Activated CD4-positive, alpha-beta T cell treated with anti-CD3 and anti-CD28 coated beads for 1 hour (primary cell): ENCODE measurements at places on chromosomes 3 and 15.
A peak's percentile ranks its signal among the peaks of the same experiment; 100 is the strongest.

- no peak for DNase-seq
Measured at GRCh38 chr3:131361464-131362421, 19.8 kb upstream of the NUDT16 start.

GRCh38 chr15:99536422-99537040 lies 29.3 kb upstream of the MEF2A start:
- no peak for DNase-seq

- no peak for DNase-seq
Measured at GRCh38 chr3:173584838-173585831, 187.6 kb downstream of the NLGN1 start.

DNA sequence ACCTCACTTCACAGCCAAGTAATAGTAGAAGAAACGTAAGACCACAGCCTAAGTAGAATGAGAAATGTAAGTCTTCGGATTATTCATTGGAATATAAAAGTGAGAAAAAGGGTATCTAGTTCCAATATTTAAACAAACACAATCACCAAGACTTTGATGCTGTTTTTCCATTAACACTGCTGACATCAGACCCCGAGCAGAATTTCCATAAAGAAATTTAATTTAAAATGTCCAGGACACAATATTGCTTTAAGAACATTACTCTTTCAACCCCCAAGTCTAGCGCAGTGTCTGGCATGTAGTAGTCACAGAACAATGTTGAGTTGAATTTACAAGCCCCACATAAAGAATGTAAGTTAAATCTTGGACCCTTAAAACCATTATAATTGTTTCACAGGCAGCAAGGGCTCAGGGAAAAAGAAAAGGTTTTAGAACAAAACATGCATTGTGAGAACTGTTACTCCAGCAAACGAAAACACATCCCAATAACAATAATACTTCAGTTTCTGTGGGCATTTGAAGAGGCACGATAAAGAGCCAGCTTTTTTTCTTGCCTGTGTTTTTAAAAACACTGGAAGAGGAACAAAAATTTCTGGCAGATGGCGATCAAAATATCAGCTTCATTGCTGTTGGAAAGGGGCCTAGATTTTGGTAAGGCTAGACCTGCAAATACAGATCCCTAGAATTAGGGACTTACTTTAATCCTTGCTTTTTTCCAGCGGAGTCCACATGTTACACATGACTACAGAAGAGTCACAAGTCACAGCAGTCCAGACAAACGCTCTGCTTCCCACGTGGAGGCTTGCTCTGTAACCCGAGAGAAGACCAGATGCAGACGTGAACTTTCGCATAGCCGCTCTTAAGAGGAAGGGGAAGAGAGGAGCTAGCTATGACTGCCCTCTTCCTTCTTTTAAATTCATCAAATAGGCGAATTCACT lies 77.9 kb upstream of the IGSF10 start:
- no peak for DNase-seq

DNA sequence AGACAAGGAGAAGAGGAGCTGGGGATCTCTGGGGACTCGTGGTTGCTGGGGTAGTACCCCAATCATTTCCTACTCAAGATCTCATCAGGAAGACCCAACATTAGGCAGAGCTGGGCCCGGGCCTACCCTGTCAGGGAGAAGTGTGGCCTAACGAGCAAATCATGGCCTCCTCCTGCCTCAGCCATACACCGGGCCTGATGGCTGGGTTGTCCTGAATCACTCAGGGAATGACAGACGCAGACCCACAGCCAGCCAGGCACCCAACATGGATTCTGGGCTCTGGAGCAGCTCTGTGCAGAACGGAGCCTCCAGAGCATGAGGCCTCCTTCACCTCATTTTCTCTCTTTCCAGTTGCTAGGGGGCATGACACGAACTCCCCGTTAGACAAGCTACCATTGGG lies 19.7 kb downstream of the ITGA11 start:
- DNase-seq = no peak

- no peak for DNase-seq
Measured at GRCh38 chr3:141179983-141180382, 51.6 kb upstream of the PXYLP1 start.

GRCh38 chr3:147305533-147306250 lies 100.7 kb downstream of the ZIC4 start:
- no peak for DNase-seq

GRCh38 chr3:126084768-126085180 lies 850 bp upstream of the SLC41A3 start:
- DNase-seq = no peak

DNA sequence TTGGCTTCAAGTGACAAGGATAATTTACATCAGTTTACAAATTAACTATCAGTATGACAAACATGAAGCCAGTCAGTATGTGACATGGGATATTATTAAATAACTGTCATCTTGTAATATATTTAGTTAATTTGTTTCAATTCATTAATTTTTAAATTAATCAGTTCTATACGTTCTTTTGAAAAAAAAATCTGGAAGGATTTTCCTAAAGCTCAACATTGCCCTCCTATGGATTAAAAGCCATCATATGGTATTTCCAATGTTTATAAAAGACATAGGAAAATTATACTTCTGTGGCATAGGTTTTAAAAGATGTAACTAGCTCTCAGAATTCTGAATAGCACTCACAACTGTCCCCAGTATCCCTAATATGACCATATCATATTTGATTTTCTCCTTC lies 134.4 kb downstream of the PLOD2 start:
- no peak for DNase-seq

DNA sequence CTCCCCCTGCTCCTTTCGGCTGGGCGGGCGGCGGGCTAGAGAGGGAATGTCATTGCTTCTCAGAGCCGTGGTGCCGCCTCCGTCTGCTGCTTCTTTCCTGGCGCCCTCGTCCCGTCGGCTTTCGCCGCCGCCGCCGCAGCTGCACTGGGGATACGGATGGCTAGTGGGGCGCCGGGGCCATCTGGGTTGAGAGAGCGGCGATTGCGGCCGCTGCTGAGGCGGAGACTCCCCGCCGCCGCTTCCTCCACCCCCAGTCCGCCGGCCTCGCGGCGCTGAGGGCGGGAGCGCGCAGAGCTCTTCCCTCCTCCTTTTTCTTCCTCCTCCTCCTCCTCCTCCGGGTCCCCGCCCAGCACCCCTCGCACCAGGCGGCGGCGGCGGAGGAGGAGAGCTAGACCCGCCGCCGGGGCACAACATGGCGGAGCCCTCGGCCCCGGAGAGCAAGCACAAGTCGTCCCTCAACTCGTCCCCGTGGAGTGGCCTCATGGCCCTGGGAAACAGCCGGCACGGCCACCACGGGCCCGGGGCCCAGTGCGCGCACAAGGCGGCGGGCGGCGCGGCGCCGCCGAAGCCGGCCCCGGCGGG lies at the start of gene STT3B:
Gene STT3B, plus strand, starts transcription at position 339 of the 582 bp plus-strand sequence. Its CDS starts 74 bp downstream, at position 413.
- peak; percentile 74 for DNase-seq

- no peak for DNase-seq
Measured at GRCh38 chr3:4584456-4585249, 91.5 kb downstream of the ITPR1 start.

- no peak for DNase-seq
Measured at GRCh38 chr3:115280506-115280905, 133.4 kb upstream of the ZBTB20 start.

- DNase-seq = no peak
Measured at GRCh38 chr15:73650416-73651126, 17.4 kb upstream of the NPTN start.

GRCh38 chr3:106710596-106710995 lies 666.6 kb upstream of the CCDC54 start:
- DNase-seq = no peak

DNA sequence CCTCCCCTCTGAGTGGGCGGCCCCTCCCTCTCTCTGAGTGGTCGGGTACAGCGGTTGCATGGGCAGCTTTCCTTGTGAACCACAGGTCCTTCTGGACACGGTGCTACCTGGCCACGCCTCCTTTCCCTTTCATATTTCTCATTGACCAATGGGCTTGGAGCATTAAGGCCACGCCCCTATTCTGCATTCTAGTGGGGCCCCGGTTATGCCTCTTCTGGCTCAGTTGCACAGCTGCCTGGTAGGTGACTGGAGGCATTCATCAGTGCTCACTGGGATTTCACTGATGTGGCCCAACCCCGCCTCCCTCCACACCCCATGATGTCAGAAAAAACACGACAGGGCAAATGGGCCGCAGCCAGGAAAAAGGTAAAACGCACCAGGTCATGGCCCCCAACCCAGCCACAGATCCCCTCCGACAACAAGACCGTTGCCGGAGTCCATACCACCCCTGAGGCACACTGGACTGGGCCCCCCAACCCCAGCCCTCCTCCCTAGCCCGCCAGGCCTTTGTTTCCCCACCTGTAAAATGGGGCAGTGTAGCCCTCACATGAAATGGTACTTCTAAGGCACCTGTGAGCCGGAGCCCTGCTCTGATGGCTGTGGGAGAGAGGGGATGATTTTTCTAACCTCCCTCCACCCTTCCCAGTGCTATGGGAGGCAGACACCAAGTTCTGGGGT lies 26.3 kb downstream of the NGRN start:
- no peak for DNase-seq

- no peak for DNase-seq
Measured at GRCh38 chr3:45002720-45003119, 23.4 kb upstream of the CLEC3B start.

GRCh38 chr15:85706779-85707518 lies 87.8 kb downstream of the KLHL25 start:
- peak; percentile 24 for DNase-seq

DNA sequence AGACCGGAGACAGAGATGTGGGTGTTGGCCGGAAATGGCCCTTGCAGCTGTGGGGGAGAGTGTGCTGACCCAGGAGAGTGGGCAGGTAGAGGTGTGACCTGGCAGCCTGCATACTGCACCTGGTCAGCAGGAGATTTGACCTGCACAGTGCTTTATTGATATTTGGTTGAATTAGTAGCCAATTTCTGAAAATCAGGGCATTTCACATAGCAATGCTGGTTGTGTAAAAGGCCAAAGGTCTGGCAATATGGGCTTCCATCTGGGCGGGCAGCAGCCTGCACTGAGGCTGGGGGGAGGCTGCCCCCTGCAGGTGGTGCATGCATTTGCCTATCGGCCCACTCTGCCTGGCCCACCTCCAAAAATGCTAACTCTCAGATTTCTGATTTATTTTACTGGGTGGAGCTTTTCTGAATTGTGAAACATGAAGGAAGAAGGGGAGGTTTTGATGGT lies 9.4 kb upstream of the MGLL start:
- DNase-seq = no peak

GRCh38 chr3:71050538-71051258 lies 532.8 kb downstream of the FOXP1 start:
- no peak for DNase-seq

- DNase-seq = no peak
Measured at GRCh38 chr3:21142949-21143348, 608.1 kb downstream of the ZNF385D start.

DNA sequence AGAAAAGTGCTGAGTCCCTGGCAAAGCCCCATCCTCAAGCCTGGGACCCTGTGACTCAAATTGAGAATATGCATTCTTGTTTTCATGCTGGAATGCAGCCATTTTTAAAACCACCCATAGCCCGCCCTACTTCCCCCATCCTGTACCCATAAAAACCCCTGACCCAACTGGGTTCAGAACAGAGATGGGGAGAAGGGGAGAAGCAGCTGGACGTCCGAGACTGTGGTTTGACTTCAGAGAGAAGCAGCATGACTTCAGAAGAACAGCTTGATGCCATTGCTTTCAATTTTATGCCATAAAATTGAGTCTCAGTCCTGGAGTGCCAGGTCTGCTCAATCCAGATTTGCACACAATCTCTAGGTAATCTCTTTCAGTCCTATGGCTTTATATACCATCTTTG lies 78.2 kb downstream of the BCHE start:
- no peak for DNase-seq

GRCh38 chr3:127388427-127388826 lies 100.6 kb upstream of the PRR20G start:
- DNase-seq = no peak

- DNase-seq = no peak
Measured at GRCh38 chr3:19652336-19652735, 281.7 kb downstream of the EFHB start.

- no peak for DNase-seq
Measured at GRCh38 chr15:83474578-83474977, 27.4 kb downstream of the SH3GL3 start.

DNA sequence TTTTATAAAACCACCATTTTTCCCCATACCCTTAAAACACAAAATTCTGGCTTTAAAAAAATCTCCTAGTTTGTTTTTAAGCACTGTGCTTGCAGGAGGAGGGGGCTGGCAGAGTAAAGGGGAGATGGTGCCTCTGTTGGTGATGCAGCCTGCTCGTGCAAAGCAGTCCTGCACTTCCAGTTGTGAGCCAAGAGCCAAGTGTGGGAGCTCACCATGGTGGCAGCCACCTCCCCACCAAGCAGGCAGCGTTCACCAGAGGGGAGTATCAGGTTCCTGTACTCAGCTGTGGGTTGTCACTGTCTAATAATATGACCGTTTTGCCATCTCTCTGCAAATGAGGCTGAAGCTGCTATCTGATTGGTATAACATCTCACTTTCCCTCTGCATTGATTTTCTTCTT lies 164.8 kb downstream of the SYNPR start:
- no peak for DNase-seq

- no peak for DNase-seq
Measured at GRCh38 chr15:34055868-34056595, 17.0 kb upstream of the AVEN start.

GRCh38 chr3:127207727-127208482 lies 15.0 kb downstream of the PRR23E start:
- DNase-seq = no peak

DNA sequence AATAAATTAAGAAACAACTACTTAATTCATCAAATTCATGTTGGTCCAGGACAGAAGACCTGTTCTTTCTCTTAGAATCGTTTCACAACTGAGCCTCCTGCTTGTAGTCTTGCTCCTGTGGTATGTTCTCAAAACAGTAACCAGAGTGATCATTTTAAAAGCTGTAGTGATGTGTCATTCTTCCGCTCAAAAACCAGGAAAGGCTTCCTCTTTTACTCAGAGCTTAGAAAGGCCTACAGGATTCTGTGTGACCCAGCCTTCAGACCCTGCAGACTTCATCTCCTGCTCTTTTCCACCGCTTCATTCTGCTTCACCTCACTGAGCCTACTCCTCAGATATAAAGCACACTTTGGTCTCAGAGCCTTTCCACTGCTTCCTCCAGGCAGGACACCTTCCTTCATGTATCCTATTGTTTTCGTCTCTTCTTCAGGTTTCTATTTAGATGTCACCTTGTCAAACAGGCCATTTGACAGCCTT lies 22.7 kb downstream of the ST6GAL1 start:
- DNase-seq = no peak

DNA sequence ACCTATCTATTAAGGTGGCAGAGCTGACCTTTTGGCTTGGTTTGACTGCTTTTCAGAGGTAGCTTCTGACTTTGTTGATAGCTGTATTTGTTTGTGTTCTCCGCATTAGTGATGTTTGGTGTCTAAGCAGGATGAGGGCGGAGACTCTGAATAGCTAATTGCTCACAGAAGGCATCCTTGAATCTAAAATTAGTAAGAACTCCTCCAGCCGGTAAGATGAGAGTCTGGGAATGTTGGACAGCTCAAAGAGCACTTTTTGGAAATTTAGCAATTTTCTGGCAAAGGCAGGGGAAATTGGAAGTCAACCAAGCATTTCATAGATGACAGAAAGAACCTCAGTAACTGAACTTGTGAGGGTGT lies 174.1 kb downstream of the KLHL25 start:
- no peak for DNase-seq
